ENCODE measurements at places on chromosomes 1 and 21. TPM values are rescaled to one million over a fixed set of nuclear protein-coding genes. Genes with fewer than 3 reads are reported as not detected.

GRCh38 chr1:236890152-236891056, 95.3 kb downstream of the MTR start:
- H3K27me3 ChIP-seq, result no peaks in the 10 kb centered on the region
- peaks cover 4% of the 10 kb centered on the region for H3K4me1 ChIP-seq
- no peak for DNase-seq
- H3K4me3 ChIP-seq, result no peak overlapping the region

Gene BCAR3
- 37.4 TPM for total RNA-seq

DNA sequence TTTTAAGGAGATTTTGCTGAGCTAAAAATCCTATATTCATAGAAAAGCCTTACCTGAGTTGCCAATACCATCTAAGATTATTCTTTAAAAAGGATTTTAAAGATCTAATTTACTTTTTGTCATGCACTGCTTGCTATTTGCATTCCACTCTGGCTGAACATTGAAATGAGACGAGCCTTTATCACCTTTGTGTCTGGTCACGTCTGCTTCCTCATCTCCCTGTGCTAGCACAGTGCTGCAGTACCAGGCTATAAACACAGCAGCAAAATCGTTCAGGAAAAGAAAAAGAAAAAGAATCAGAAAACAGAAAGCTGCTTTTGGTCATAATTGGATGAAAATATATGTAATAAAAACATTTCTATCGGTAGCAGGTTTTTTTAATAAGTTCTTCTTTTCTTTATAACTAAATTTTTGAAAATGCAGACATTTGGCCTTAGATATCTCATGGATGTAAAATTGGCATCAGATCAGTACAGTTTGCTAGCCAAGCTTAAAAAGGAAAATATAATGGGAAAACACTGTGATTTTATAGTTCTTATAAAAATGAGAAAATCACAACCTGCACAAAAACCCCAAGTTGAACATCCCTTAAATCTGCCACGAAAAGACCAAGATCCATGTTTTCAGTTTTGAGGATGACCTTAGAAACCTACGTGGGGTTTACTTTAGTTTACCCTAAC, 735.7 kb upstream of the CXADR start:
- H3K27ac ChIP-seq, result no peak overlapping the region
- DNase-seq, result no peak
- H3K36me3 ChIP-seq, result no peaks in the 10 kb centered on the region
- H3K4me3 ChIP-seq, result no peak overlapping the region
- H3K4me1 ChIP-seq, result no peaks in the 10 kb centered on the region

- H3K27me3 ChIP-seq, result no peaks in the 10 kb centered on the region
- H3K4me1 ChIP-seq, result no peaks in the 10 kb centered on the region
- H3K4me3 ChIP-seq, result no peak overlapping the region
- H3K27ac ChIP-seq, result no peak overlapping the region
- H3K36me3 ChIP-seq, result no peaks in the 10 kb centered on the region
Measured at GRCh38 chr1:166464333-166464732, 297.5 kb upstream of the FAM78B start.

GRCh38 chr21:45299026-45299863, 11.6 kb upstream of the POFUT2 start:
- DNase-seq, result no peak
- H3K27ac ChIP-seq, result peak overlapping the region; percentile 15
- no peaks in the 10 kb centered on the region for H3K36me3 ChIP-seq
- H3K27me3 ChIP-seq, result no peaks in the 10 kb centered on the region
- H3K4me1 ChIP-seq, result peaks cover 20% of the 10 kb centered on the region

GRCh38 chr1:233730809-233731208, 116.9 kb downstream of the KCNK1 start:
- DNase-seq, result no peak
- H3K27ac ChIP-seq, result no peak overlapping the region
- H3K36me3 ChIP-seq, result no peaks in the 10 kb centered on the region

Gene NPR1
- total RNA-seq, result 12.7 TPM

DNA sequence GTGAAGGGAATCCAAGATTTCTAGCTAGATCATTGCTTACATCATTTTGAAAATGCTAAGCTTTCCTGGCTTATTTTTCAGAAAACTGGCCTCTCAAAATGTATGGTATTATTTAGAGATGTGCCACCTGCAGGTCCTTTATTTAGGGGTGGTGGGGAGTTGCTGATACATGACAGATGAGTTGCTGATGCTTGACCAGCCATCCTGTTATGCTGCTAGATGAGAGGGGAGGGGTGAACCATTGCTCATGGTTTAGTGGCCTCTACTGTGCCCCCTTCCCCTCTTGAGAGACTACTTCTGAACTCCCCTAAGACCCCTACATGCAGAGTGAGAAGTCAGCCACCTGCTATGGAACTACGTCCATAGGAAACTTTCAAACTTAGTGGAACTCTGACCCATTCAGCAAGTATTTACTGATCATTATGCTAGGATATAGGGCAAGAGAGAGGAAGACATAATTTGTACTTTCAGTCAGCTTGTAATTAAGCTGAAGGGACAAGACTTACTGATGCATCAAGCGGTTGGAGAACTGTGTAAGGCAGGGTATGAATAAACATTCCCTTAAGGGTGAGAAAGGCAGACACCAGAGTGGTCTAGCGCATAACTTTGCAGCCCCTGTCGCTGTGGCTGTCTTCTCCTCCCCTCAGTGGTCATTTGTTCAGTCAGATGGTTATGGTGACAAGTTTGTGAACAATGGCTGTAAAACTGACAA, 34.6 kb downstream of the SLAMF6 start:
- H3K27ac ChIP-seq, result no peak overlapping the region
- H3K27me3 ChIP-seq, result no peaks in the 10 kb centered on the region
- H3K4me1 ChIP-seq, result no peaks in the 10 kb centered on the region
- H3K36me3 ChIP-seq, result no peaks in the 10 kb centered on the region
- H3K4me3 ChIP-seq, result no peak overlapping the region

Gene B3GALT5
- total RNA-seq, result 54.6 TPM

DNA sequence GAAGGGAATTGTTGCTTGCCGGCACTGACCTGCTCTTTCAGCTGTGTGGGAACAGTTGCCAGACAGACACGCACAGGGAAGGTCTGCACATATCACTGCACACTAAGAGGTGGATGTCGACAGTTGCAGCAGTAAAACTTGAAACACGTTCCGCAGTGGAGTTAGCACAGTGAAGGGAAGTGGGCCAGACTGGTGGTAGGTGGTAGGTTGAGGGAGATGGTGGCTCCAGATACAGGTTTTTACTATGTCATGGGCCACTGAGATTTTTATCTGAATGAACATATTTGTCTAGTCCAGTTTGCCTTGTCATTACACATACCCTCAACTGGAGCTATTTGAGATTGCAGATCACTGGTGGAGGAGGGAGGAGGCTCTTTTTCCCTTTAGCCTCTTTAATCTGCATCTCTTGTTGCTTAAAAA, 13.5 kb downstream of the MRPS6 start:
- no peak overlapping the region for H3K4me3 ChIP-seq
- no peak overlapping the region for H3K27ac ChIP-seq
- no peaks in the 10 kb centered on the region for H3K27me3 ChIP-seq
- H3K4me1 ChIP-seq, result peaks cover 46% of the 10 kb centered on the region
- no peak for DNase-seq
- no peaks in the 10 kb centered on the region for H3K36me3 ChIP-seq

- peaks cover 22% of the 10 kb centered on the region for H3K4me1 ChIP-seq
- H3K4me3 ChIP-seq, result no peak overlapping the region
- H3K27me3 ChIP-seq, result no peaks in the 10 kb centered on the region
- no peak overlapping the region for H3K27ac ChIP-seq
- DNase-seq, result no peak
Measured at GRCh38 chr1:201391651-201392511, 7.2 kb downstream of the LAD1 start.

Data from transverse colon (tissue), 4 donors.